NCI-H1417 treated with DMSO at 0.1 percent for 48 hours (cell line): ENCODE measurements at places on chromosomes 6 and 20.

- no peak for DNase-seq
These were observed 197.9 kb upstream of the GRIK2 start for GRCh38 chr6:101195588-101195987.

DNA sequence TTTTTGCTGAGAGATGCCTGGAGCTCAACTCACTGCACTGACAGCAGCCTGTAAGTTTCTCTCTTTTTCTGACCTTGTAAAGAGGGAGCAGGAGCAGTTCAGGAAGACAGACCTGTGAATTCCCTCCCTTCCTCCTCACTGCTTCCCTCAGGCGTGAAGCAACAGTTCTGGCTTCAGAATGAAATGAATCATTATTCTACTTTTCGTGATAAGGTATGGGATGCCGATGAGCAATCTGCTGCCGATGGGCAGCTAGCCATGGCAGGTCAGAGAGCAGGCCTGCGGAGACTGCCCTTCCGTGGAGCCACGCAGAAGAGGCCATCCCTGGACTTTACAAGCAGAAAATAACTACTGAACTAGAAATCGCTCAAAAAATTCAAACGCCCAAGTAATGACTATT lies 426.5 kb upstream of the RNF217 start:
- no peak for DNase-seq

DNA sequence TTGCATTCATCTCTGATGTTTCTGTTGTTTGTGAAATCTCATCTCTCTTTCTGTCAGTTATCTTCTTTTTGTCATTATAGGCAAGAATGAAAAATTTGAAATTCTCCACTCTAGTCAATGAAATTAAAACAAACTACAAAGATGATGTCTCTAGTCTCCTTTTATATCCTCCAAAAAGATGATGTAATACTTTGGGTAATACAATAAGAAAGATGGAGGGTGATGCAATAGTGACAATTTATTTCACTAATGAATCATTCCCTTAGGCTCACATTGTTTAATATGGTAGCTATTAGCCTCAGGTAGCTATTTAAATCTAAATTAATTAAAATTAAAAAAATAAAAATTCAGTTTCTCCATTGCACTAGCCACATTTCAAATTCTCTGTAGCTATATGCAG lies 145.4 kb downstream of the UST start:
- DNase-seq, result no peak

DNA sequence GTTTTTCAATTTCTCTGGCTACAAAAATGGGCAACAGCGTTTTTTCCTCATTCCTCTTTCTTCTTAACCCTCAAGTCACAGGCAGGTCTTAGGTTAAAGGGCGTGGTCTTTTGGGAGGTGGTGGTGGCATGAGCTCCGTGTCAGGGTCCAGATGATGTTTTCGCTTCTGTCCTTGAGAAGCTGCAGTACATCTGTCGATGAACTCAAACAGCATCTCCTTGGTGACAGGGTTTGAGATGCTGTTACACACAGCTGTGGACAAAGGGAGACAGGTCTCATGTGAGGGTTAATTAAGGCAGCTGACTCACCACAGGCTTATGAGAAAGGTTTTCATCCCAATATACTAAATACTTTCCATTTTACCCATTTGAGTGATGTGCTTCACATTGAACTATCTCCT lies 350.8 kb downstream of the RNGTT start:
- no peak for DNase-seq

GRCh38 chr6:96812077-96812703 lies 25.1 kb downstream of the GPR63 start:
- DNase-seq, result no peak

- DNase-seq, result no peak
These were observed 13.7 kb upstream of the COL19A1 start for GRCh38 chr6:69852706-69853105.

- DNase-seq, result no peak
These were observed 10.9 kb upstream of the PGC start for GRCh38 chr6:41757931-41758640.

GRCh38 chr6:127539272-127539671 lies 20.1 kb upstream of the MTCL3 start:
- DNase-seq, result no peak

DNA sequence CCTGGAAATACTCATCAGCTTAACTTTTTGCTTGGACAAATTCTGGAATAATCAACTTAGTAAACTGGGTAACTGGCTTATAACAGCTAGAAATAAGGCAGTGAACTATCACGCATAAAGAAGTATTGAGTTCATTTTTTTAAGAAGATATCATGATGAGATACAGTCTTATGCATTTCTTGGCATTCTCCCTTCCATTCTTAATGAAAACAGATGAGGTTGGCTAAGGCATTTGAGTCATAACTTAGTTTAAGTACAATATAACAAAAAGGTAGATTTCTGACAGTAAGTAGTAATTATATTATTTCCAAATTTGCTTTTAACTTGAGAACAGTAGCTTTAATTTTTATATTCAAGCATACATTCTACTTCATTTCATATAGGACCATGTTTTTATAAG lies 56.1 kb downstream of the SAMD5 start:
- no peak for DNase-seq

DNA sequence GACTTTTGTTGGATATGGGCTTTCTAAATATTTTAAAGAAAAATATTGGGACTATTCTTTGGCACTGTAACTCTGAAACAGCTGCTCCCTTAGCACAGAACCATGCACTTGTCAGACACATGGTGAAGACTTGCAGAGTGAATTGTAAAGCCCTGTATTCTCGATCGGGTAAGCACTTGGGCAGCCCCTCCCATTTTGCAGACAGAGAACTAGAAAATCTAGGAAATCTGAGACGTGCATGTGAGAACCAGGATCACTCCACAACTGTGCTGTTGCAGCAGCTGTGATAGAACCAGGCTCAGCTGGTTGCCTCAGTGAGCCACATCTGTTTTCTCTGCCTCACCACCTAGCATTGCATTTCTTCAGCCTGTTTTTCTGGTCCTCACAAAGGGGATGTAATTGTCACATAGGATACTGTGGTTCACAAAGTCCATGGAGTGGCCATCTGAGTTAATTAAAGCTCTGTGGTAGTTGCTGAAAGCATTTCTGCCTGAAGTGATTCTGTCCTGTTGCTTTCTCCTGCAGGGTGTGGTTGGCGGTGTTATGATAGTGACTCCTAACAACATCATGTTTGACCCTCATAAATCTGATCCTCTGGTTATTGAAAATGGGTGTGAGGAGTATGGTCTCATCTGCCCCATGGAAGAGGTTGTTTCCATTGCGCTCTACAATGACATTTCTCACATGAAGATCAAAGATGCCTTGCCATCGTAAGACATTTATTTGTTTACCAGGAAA lies 71.8 kb upstream of the HINT3 start:
- DNase-seq, result no peak

GRCh38 chr6:143060806-143061596 lies at the start of gene AIG1:
Gene AIG1 (plus strand): TSS chr6:143060889. CDS start chr6:143060926, 37 bp downstream.
- peak; percentile 49 for DNase-seq

- no peak for DNase-seq
These were observed 125.1 kb downstream of the PDE7B start for GRCh38 chr6:135976585-135976984.

DNA sequence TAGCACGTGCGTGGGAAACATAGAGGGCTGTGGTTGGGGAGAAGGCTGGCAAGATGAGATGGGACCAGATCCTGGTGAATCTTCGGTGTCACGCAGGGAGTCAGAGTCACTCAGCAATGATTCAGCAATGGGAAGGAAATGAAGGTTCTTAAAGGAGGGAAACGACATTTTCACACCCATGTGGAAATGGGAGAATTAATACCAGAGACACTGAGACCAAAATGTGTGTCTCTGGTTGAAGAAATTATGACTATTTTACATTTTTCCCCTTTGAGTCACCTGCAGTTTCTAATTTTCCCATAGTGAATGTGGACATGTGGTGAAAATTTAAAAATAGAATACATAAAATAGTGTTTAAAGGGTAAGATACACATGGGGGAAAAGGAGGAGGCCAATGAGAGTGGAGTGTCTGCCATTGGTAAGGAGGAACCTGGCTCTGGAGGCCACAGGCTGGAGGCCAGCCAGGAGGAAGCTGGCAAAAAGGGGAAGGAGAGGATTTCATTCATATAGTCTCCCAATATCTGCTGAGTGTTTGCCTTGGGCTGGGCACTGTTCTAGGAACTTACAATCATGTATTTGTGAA lies 17.5 kb downstream of the NRN1 start:
- no peak for DNase-seq

- no peak for DNase-seq
These were observed 370.0 kb upstream of the SULF2 start for GRCh38 chr20:48155268-48155667.

- DNase-seq, result no peak
These were observed 187.5 kb upstream of the MARCKS start for GRCh38 chr6:113669606-113670005.

DNA sequence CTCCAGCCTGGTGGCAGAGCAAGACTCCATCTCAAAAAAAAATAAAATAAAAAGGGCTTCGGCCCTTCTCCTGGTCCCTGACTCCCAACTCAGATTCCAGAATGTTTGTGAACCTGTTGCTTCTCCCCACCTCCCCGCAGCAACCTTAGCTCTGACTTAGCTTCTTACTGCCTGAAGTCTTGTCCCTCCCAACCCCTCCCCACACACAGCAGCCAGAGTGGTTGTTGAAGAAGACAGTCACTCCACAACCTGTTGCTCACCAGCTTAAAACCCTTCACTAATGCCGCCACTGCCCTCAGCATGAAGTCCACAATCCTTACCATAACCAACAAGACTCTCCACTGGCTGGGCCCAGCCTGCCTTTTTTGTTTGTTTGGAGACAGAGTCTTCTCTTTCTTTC lies 6.5 kb upstream of the PTPRT start:
- no peak for DNase-seq

GRCh38 chr6:37903351-37904340 lies 84.1 kb downstream of the ZFAND3 start:
- no peak for DNase-seq

DNA sequence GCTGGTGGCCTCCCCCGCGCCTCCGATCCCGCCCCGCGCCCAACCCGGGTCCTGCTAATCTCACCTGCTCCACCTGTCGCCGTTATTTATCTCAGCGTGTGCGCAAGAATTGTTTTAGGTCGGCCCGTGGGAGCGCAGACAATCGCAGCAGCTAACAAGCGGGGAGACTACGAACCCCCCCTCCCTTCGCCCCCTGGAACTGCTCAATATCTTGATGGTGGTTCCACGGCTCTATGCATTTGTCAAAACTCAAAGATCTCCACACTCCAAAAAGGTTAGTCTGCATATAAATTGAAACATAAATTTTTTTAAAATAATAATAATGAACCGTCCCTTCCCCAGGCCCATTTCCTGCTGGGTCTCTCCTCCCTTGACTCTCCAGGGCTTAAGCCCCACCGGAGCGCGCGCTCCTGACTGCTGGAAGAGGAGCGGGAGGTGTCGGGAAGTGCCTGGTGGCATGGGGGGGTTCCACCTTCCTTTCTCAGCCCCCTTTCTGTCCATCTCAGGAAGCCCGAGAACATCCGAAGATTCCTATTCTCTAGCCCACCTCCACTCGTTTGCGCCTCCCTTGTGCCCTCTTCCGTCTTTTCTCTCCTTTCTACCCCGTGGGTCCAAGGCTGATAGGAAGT lies 1.6 kb upstream of the MDGA1 start:
- no peak for DNase-seq

DNA sequence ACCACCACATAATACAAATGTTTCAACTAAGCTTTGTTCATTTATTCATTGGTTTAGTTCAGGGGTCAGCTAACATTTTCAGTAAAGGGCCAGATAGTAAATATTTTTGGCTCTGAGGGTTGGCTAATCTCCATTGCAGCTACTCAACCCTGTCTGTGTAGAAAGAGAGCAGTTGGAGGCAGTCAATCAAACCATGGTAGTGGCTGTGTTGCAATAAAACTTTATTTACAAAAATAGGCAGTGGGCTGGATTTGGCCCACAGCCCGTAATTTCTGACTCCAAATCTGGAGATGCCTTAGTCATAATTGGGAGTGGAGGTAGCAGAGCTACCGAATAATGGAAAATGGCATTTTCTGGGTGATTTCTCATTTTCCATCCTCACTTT lies 242.5 kb upstream of the ZFP64 start:
- DNase-seq, result no peak

DNA sequence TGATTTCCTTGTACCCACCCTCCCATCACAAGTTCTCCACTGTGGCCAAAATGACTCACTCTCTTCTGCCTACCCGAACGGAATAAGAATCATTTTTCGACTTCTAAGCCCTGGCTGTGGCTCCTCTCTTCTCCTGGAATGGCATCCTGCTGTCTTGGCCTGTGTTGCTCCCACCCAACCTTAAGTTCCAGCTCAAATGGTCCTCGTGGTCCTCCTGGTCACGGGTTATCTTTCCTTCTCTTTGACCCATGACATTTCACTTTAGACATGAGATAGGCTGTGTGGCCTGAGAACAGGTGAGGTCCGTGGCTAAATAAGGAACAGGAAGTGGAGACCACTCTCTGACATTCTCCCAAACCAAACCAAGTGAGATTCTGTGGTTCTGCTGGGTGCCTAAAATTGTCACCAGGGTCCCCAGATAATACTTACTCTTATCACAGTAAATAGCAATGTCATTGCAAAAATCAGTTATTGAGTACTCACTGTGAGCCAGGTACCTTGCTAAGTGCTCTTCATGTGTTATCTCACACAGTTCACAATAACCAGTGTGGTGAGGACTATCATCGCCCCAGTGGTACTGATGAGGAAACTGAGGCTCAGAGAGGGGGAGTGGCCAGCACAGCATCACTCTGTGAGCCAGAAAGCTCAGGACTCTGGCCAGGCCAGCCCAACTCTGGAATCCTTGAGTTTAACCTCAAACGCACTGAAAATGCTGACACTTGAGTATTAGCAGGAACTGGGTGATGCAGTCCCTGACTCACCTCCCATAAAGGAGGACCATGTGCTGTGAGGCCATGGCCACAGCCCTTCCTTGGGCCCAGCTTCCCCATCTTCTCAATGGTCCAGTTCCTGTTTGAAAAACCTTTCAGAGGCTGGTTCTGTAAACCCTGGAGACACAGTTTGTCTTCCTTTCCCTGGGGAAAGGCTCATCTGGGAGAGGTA lies 74.8 kb upstream of the SIRPA start:
- DNase-seq, result no peak

- no peak for DNase-seq
These were observed 86.6 kb upstream of the STXBP5 start for GRCh38 chr6:147117580-147117979.

DNA sequence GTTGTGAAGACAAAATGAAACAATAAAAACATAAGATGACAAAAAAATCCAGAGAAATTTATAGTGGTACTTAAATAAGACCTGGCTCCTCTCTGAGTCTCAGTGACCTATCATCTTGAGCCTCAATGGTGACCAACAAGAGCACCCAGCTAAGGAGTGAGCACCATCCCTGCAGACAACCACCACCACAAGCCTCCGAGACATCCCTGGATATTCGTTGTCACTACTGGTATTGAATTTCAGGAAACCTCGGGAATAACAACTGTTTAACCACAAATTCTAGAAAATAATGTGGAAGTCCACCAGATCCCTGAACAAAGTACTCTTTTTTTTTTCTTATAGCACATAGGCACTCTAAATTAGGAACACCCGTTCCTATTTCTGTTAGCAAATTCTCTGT lies 32.2 kb upstream of the ADGRF5 start:
- no peak for DNase-seq

DNA sequence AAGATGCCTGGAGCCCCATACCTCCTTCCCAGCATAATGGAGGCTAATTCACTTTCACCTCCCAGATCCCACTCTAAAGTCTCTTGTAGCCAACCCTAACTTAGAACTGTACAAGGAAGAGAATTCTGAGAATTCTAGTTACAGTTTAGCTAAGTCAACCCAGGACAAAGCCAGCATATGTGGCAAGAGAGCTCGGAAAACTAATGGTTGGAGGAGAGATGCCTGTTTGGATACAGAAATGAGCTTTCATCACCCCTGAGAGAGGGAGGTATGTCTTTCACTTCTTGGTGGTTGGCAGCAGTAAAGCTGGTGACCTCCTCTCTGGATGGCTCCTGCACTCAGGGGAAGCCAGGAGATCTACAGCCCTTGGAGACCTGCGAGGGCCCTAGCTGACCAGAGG lies 252.6 kb upstream of the SUPT3H start:
- DNase-seq, result no peak
